Stimulated activated naive CD8-positive, alpha-beta T cell treated with anti-CD3 and anti-CD28 coated beads, Interleukin-15, amount 100 ng/mL, for 72 hours (primary cell): ENCODE measurements at places on chromosomes 4 and X.

DNA sequence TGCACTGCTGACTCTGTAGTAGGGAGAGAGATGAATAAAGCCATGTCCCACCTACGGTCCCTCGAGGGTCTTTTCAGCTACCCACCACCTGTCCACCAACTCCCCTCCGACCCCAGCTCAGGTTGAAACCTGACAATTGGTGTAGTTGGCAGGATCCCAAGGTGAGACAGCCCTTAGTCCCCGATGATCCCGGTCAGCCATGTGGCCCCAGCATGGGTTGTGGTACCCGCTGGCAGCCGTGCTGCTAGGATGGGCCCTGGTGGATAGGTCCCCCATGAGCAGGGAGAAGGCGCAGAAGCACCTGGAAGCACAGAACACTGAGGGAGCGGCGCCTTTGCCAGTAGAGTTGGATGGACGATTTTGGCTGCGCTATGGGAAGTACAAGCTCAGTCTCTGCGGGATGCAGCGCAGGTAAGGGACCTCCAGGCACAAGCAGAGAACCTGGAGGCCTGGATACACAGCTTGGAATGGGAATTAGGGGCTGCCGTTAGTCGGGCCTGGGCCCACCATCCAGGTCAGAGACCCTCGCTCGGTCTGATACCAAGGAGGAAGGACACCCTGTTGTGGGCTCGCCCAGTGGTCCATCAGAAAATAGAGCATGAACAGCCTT, 694.6 kb upstream of the AGA start:
- no peak for DNase-seq

DNA sequence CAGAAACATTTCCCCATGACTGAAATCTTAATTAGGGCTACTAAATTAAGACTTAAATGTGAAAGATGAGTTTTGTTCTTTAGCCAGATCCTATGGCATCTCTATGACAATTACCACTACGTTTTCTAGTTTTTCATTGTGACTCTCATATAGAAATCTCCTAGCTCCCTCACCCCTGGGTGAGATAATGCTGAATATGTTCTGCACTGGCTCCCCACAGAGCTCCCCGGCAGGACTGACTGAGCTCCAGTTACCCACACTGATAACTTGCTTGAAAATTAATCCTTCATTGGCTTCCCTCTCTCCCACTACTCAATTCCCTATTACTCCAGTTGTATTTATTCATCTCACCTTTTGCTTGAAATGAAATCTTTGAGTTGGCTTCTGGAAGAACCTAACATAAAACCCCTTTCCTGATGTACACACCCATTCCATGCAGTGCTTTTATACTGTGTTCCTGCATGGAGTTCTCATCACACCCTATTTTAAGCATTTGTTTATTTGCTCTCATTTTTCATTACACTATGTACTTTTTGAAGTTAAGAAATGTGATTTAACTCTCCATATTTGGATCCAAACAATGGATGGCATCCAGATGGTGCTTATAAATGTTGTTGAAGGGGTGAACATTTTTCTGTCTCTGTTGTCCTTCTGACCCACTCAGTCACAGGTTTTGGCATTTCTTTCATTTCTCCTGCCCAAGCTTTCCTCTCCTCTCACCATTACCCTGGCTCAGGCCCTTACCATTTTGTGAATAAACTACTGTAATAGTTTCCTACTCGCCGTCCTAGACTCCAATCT, 623.4 kb downstream of the SPRY1 start:
- no peak for DNase-seq

- no peak for DNase-seq
Observed at GRCh38 chr4:86481440-86481839, 112.7 kb upstream of the PTPN13 start.

- no peak for DNase-seq
Observed at GRCh38 chr4:8303485-8304281, 34.1 kb downstream of the HTRA3 start.

DNA sequence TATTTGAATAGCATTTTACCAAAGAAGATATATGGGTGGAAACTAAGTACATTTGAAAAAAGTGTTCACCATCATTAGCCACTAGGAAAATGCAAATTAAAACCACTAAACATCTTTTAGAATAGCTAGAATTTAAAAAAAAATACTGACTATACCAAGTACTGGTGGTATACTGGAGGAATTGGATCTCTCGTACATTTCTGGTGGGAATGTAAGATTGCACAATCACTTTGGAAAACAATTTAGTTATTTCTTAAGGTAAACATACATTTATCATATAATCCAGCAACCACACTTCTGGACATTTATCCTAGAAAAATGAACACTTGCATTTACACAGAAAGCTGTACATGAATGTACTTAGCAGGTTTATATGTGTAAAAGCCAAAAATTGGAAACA, 303.5 kb downstream of the MID1IP1 start:
- DNase-seq = no peak

DNA sequence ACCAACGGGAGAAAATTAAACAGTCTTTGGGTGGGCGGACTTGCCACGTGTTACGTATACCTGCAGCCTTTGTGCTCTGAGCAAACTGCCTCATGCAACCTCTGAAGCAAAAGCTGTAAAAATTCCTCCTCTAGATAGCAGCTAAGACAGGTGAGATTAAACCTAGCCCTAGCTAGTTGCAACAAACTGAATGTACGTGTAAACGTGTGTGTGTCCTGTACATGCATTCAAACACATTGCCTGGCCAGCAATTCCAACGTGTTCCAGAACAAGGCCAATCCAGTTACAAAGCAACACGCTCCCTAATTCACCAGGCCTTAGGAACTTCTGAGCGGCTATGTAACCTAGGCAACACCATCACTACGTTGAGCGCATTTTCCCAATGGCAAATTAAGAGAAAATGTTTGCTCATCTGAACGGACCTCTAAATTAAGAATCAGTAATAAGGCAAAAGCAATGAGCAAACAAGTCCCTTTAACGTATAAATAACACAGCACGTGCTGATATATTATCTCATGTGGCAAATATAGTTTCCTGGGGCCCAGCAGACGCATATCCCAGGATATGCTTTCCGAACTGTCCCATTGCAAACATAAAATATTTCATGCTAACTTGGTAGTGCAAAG, 792 bp downstream of the PPID start:
- no peak for DNase-seq

GRCh38 chrX:140495739-140496138, 9.1 kb downstream of the SOX3 start:
- DNase-seq = no peak

- no peak for DNase-seq
Observed at GRCh38 chr4:41709844-41710481, 38.6 kb downstream of the PHOX2B start.

DNA sequence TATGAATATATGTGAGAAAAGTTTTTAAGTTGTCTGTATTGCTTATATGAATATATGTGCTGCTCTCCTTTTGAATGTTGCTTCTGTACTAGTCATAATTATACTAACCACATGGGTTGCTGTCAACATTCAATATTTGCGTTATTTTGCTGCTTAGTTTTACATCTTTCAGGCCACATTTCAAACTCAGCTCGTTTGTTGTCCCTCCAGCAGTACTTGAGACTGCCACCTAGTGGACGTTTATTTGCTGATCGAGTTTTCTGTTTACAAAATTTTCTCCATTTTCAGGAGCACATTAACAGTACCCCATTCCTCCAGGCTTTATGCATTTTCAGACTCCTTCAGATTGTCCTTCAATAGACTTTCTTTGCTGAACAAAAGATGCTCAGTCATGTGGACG, 75.8 kb downstream of the NUDT11 start:
- DNase-seq = peak; percentile 12

DNA sequence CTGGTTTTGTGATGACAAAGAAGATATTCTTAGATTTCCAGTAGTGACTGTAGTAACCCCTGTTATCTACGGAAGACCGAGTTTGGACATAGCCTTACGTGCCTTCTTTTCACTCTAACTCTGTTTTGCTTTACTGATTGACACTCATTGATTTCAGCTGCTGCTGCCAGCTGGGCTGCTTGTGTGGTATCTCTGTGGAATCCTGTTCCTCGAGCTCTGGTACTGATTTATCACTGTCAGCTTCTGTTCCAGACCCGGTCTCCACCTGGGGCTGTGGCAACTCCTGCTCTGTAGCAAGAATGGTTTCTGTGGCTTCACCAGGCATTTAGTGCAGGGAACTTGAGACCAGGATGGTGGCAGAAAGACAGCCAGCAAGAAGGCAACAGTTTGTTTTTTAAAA, 24.6 kb upstream of the LAP3 start:
- DNase-seq = no peak

- DNase-seq = no peak
Observed at GRCh38 chrX:41912923-41913322, 10.4 kb downstream of the CASK start.

- no peak for DNase-seq
Observed at GRCh38 chr4:16205298-16206164, 20.7 kb downstream of the TAPT1 start.

DNA sequence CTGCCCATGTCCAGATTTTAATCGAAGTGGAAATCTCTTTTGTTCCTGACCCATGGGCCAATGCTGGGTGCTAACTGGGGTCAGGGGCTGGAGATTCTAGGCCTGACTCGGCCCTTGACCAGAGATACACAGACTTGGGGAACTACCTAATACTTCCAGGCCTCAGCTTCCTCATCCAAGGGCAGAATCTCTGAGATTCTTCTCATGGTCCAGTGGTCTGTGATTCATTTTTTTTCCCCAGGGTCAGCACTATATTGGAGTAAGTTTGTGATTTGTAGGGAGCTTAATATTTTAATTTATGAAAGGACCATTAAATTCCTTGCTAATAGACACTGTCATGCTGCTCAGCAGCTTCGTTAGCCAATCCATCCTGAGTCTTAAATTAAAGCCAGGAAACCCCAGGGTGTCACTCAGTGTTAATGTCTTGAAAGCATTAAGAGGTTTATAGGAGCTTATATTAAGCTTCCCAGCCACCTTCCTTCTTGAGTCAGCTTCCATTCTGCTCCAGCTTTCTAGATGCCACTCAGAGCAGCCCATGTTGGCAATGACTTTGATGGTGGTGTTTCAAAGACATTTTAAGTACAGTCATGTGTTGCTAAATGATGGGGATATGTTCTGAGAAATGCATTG, 27.0 kb upstream of the PROM1 start:
- DNase-seq = no peak

DNA sequence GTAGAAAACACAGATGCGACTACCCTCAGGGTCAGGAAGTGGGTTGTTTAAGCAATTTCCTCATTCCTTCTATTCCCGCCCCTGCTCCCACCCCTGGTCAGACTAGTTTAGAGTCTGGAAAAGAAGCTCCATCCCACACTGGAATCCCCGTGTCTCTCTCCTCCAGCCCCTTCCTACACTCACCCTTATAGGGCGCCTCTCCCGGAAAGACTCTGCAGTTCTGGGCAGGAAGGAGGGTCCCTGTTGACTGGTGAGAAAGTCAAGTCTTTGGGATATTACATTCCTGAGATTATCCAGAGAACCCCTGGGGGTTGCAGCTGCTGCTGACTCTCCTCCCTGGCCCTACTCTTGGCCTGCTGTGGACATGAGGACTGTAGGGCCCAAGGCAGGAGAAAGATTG, 11.9 kb downstream of the STARD8 start:
- no peak for DNase-seq

GRCh38 chr4:47784222-47784621, 53.6 kb downstream of the CORIN start:
- no peak for DNase-seq

GRCh38 chrX:72572248-72573157, at the start of gene HDAC8:
TSS of gene HDAC8 (minus strand) at chrX:72572843. CDS start at chrX:72572761, 82 bp downstream.
- DNase-seq = peak; percentile 37

- DNase-seq = no peak
Observed at GRCh38 chrX:41558531-41558930, 111.4 kb downstream of the NYX start.

GRCh38 chrX:48896611-48897011, 957 bp downstream of the TIMM17B start:
- no peak for DNase-seq

GRCh38 chr4:183434666-183435190, 9.7 kb upstream of the CDKN2AIP start:
- no peak for DNase-seq

GRCh38 chrX:20270562-20270890, 3.8 kb upstream of the RPS6KA3 start:
- DNase-seq = no peak

GRCh38 chr4:121185960-121186359, 21.8 kb upstream of the TNIP3 start:
- no peak for DNase-seq

DNA sequence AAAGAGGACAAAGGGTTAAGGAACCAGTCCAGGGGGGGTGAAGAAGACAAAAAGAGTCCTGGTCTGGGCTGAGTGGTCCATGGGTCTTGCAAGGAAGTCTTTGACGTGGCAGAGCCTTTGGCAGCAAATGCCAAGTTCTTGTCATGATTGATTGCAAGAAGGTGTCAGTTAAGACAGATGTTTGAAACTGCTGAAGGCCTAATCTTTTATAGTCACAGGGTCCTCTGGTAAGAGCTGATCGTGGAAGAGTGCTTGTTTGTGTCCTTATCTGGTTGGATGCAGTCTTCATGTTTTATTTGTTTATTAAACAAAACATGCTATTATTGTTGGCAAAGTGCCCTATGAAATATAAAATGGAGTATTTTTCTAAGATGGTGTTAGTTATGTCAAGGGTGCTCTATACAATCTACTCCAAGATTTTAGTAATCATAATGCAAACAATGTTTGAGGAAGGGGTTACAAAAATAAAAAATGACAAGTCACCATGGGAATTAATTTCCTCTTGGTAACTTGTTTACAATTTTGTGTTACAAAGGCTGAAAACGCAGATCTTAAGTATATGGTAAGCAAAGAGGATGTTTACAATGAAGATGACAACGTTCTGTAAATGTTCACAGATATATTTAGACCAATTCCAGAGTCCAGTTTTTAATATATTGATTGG, 85.9 kb downstream of the MAGED4 start:
- no peak for DNase-seq

- no peak for DNase-seq
Observed at GRCh38 chrX:92213786-92214185, 434.6 kb downstream of the PCDH11X start.

DNA sequence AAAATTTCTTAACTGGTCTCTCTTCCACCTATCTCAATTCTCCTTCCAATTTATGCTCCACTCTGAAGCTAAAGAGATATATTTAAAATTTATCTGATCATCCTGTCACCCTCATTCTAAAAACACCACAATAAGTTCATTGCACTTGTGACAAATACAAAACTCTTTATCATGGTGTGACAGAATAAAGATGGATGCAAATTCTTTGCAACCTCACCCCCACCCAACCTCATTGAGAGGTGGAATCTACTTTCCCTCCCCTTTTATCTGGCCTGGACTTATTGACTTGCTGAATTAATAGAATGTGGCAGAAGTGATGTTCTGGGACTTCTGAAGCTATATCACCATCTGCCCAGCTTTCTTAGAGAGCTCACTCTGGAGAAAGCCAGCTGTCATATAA, 46.5 kb downstream of the IDS start:
- DNase-seq = no peak
